ENCODE measurements at places on chromosomes 7 and 10. TPM values are rescaled to one million over a fixed set of nuclear protein-coding genes. Genes with fewer than 3 reads are reported as not detected.

DNA sequence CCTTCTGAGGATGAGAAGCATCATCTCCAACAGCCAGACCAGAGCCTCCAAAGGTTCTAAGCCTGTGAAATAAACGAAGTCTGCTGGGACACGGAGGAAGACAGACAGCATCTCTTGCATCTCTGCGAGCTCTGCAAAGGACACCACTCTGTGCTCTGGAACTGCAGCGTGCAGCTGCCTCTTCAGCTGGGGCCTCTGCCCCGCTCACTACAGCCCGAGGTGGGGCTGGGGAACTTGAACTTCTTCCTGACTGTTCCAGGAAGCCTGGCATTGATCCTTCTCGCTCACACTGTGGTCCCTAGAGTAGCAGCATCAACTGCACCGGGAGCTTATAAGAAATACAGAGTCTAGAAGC is 163.3 kb downstream of the USP6NL start:
- DNase-seq, result no peak
- no peak overlapping the region for H3K4me3 ChIP-seq
- H3K27ac ChIP-seq, result no peak overlapping the region
- no peaks in the 10 kb centered on the region for H3K36me3 ChIP-seq
- no peaks in the 10 kb centered on the region for H3K4me1 ChIP-seq

DNA sequence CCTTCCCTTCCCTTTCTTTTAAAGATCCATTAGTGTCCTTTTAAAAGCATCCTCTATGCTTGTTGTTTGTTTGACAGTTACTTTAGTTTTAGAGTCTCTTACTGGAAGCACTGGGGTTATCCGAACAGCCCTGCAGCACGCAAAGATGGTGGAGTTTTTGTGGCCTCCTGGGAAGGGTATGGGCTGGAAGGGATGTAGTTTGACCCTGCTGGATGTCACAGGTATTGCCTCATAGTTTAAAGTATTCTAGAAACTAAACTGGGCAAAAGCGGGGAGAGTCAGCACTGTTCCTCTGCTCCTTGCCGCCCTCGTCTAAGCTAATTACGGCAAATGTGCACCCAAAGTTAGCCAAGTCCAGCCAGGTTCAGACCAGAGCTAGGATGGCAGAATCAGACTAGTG is 35.8 kb upstream of the GNAI1 start:
- no peaks in the 10 kb centered on the region for H3K36me3 ChIP-seq
- no peak for DNase-seq
- no peaks in the 10 kb centered on the region for H3K27me3 ChIP-seq
- no peak overlapping the region for H3K27ac ChIP-seq
- H3K4me1 ChIP-seq, result no peaks in the 10 kb centered on the region

DNA sequence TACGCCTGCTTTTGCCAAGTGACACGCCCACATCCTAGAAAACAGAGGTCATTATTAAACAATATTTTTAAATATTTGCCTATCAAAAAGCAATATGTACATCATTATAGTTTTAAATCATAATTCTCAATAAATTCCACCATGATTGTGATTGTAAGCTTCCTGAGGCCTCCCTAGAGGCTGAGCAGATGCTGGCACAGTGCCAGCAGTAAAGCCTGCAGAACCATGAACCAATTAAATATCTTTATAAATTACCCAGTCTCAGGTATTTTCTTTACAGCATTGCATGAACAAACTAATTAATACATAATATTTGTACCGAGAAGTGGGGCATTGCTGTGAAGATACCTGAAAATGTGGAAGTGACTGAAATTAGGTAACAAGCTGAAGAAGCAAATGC is 174.7 kb upstream of the TMEM196 start:
- H3K4me1 ChIP-seq, result no peaks in the 10 kb centered on the region
- H3K36me3 ChIP-seq, result no peaks in the 10 kb centered on the region
- DNase-seq, result no peak
- no peak overlapping the region for H3K27ac ChIP-seq
- no peak overlapping the region for H3K4me3 ChIP-seq

- H3K27me3 ChIP-seq, result no peaks in the 10 kb centered on the region
- no peak for DNase-seq
- no peaks in the 10 kb centered on the region for H3K4me1 ChIP-seq
- no peaks in the 10 kb centered on the region for H3K36me3 ChIP-seq
- no peak overlapping the region for H3K4me3 ChIP-seq
Measured at GRCh38 chr10:86941991-86942421, 15.4 kb downstream of the MMRN2 start.

- no peak overlapping the region for H3K27ac ChIP-seq
- no peak for DNase-seq
- no peaks in the 10 kb centered on the region for H3K27me3 ChIP-seq
- H3K36me3 ChIP-seq, result no peaks in the 10 kb centered on the region
- no peaks in the 10 kb centered on the region for H3K4me1 ChIP-seq
Measured at GRCh38 chr7:77950548-77950947, 152.0 kb downstream of the PHTF2 start.

- no peaks in the 10 kb centered on the region for H3K4me1 ChIP-seq
- H3K27me3 ChIP-seq, result no peaks in the 10 kb centered on the region
- DNase-seq, result no peak
- no peak overlapping the region for H3K4me3 ChIP-seq
- no peaks in the 10 kb centered on the region for H3K36me3 ChIP-seq
Measured at GRCh38 chr10:105026566-105026965, 385.5 kb downstream of the SORCS3 start.

- peaks cover 8% of the 10 kb centered on the region for H3K4me1 ChIP-seq
- H3K4me3 ChIP-seq, result no peak overlapping the region
- H3K27me3 ChIP-seq, result no peaks in the 10 kb centered on the region
- no peak for DNase-seq
- H3K36me3 ChIP-seq, result no peaks in the 10 kb centered on the region
Measured at GRCh38 chr10:79944428-79945395, 4.2 kb downstream of the SFTPD start.

DNA sequence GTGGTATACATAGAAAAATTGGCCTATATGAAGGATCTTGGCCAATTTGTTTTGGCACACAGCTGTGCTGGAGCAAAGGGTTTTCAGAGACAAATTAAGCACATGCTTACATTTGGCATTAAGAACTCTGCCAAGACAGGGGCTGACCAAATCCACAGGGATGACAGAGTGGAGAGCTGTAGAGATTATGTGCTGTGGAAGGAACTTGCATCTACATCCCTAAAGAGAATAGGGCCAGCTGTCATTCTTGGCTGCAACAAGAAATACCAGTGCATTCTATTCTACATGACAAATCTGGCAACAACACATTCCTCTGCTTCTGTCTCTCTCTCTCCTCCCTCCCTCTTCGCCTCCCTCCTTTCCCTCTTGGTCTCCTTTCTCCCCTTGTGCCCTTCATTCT is 75.6 kb downstream of the POM121L12 start:
- no peaks in the 10 kb centered on the region for H3K4me1 ChIP-seq
- no peaks in the 10 kb centered on the region for H3K36me3 ChIP-seq

DNA sequence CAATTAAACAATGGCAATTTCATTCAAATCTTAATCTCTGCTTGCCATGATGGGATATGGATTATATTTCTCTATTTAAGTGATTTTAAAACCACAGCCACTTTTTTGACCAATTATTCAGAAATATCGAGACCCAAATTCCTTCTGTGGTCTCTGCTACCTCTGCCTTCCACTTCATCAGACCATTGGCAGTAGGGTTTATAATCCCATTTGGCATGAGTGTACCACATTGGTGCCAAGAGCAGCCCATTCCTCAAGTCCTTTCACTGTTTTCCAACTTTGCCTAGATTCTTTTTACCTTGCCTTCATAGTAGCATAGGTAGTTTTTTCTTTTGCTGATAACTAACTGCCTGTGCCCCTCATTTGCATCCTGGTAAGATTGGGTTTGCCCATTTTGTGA is 319.9 kb downstream of the ARL4A start:
- H3K4me3 ChIP-seq, result no peak overlapping the region
- H3K36me3 ChIP-seq, result no peaks in the 10 kb centered on the region
- no peaks in the 10 kb centered on the region for H3K4me1 ChIP-seq
- DNase-seq, result no peak
- no peak overlapping the region for H3K27ac ChIP-seq

DNA sequence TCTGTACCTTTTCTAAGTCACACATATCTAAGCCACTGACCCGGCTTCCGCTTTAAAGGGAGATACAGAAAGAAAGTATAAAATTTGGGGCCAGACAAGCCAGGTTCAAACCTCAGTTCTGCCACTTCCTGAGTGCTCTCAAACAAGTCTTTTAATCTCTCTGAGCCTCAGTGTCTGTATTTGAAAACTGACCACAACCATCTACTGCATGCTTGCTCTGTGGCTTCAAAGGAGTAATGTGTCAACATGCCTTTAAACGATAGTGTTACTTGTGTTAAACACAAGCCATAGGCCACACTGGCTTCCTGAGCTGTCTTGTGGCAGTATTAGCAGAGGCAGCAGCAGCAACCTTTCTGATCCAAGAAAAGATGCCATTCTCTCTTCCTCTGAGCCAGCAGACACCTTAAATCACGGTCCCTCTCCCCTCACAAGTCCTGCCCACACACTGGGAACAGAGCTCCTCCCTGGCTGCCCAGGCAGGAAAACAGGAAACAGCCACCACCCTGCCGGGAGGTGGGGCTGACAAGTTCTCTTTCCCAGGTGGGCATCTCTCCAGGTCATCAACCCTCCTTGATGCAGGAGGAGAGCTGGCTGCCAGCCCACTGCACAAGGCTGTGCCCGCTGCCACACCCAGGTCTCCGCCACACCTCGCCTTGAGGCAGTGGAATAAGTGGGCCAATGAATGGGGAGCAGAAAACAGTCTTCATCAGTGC is 10.7 kb downstream of the HIP1 start:
- H3K4me3 ChIP-seq, result no peak overlapping the region
- H3K4me1 ChIP-seq, result no peaks in the 10 kb centered on the region
- peak; percentile 65 for DNase-seq
- peak overlapping the region; percentile 53 for H3K27ac ChIP-seq
- no peaks in the 10 kb centered on the region for H3K27me3 ChIP-seq
- no peaks in the 10 kb centered on the region for H3K36me3 ChIP-seq

GRCh38 chr7:49321843-49322242 is 397.5 kb downstream of the CDC14C start:
- no peak for DNase-seq
- no peak overlapping the region for H3K27ac ChIP-seq
- no peak overlapping the region for H3K4me3 ChIP-seq
- H3K27me3 ChIP-seq, result no peaks in the 10 kb centered on the region
- no peaks in the 10 kb centered on the region for H3K4me1 ChIP-seq

DNA sequence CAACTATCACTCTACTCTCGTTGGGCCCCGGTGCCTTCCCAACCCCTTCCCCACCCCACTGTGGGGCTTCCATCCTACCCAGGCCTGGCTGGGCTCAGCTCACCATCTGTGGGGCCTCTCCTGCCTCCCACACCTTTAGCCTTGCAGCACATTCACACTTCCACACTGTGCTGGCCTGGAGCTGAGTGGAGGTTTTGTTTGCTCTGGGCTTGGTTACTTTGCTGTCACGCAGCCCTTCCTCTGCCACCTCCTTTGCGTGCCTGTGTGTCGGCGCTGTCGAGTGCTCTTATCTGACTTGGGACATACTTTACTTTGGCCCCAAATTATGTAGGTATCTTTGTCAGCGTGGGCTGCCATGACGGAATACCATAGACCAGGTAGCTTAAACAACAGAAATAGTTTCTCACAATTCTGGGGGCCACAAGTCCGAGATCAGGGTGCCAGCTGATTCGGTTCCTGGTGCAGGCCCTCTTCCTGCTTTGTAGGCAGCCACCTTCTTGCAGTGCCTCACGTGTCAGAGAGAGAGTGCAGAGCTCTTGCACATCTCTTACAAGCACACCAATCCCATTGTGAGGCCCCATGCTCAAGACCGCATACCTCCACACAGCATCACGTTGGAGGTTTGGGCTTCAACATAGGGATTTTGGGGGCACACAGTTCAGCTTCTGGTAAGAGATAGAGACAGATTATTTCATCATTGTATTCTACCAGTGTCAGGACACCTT is 89.0 kb downstream of the CUL1 start:
- H3K4me1 ChIP-seq, result no peaks in the 10 kb centered on the region
- DNase-seq, result no peak
- H3K27me3 ChIP-seq, result no peaks in the 10 kb centered on the region
- H3K4me3 ChIP-seq, result no peak overlapping the region
- H3K36me3 ChIP-seq, result no peaks in the 10 kb centered on the region

- no peaks in the 10 kb centered on the region for H3K27me3 ChIP-seq
- no peak overlapping the region for H3K4me3 ChIP-seq
- no peaks in the 10 kb centered on the region for H3K4me1 ChIP-seq
- no peak overlapping the region for H3K27ac ChIP-seq
- H3K36me3 ChIP-seq, result no peaks in the 10 kb centered on the region
Measured at GRCh38 chr7:16318989-16319915, 102.1 kb downstream of the CRPPA start.

FRMPD2 gene
- 0.13 TPM for total RNA-seq

OR2A5 gene
- not detected for total RNA-seq

DYNC1I1 gene
- 1.5 TPM for total RNA-seq

All from pancreas (tissue), 10 donors.